ENCODE measurements at places on chromosomes 6 and 20.

- DNase-seq: no peak
Observed at GRCh38 chr6:43904311-43905123, 134.5 kb downstream of the VEGFA start.

DNA sequence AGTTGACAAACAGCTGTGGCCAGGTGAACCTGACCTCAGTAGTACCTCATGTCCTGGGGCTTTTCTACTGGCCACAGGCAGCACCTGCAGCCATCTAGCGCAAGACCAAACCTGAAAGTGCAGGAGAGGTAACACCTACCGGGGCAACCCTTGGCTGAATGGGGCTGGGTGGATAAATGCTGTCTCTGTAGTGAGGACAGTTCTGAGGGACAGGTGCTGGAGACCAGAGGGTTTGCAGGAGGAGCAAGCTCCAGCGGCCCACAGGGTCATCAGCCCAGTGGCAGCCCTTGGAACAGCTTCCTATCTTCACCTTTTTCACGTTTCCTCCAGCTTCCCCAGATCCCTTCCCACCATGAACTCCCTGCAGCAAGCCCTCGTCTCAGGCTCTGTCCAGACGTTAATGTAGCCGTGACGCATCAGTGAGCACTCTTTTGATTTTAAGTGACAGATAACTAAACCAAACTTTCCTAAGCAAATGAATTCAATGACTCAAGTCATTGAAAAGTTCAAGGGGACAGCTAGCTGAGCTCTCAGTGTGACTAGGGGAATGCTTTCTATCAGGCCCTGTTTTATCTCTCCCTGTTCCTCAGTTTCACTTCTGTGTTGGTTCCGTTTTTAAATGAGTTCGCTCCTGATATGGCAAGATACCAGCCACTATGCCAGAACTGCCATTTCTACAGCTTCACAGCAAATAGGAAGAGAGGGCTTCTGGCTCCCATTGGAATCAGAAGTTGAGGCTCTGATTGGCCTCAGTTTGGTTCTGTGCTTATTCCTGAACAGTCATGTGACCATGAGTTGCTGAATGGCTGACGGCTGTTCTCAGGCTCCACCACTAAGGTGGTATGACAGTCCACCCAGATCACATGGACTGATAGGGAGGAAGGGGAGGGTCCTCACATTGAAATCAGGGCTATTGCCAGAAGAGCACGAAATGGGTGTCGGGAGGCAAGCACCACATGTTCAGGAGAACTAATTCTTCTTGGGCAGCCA, 12.1 kb upstream of the PFDN4 start:
- DNase-seq: no peak

- DNase-seq: no peak
Observed at GRCh38 chr6:71317441-71317840, 28.8 kb downstream of the OGFRL1 start.

- peak; percentile 0 for DNase-seq
Observed at GRCh38 chr6:46888031-46888430, 33.7 kb downstream of the ADGRF5 start.

GRCh38 chr6:18016133-18016532, 28.7 kb upstream of the KIF13A start:
- DNase-seq: no peak

GRCh38 chr6:111552958-111553357, 52.7 kb downstream of the TRAF3IP2 start:
- DNase-seq: no peak

- no peak for DNase-seq
Observed at GRCh38 chr6:23224540-23224939, 655.2 kb downstream of the HDGFL1 start.

- DNase-seq: no peak
Observed at GRCh38 chr6:99356641-99357040, 7.2 kb upstream of the FAXC start.

- DNase-seq: no peak
Observed at GRCh38 chr6:82861121-82861520, 204.5 kb downstream of the UBE3D start.

DNA sequence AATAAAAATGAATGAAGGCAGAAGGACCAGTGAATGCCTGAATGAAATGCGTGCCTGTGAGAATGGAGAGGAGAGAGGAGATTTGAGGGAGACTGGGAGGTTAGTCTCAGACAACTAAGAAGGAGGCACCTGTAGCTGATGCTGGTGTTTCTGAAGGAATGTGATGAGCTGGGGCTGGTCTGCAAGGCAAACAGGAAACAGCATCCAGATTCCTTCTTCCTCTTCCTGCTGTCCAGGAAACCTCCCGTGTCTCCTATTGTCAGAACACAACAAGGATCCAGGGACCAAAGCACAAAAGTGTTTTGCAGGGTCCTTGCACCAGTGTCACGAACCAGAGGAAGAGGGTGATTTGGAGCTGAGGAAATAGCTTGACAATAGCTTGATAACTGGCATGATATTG, 50.4 kb upstream of the TAB2 start:
- DNase-seq: no peak

DNA sequence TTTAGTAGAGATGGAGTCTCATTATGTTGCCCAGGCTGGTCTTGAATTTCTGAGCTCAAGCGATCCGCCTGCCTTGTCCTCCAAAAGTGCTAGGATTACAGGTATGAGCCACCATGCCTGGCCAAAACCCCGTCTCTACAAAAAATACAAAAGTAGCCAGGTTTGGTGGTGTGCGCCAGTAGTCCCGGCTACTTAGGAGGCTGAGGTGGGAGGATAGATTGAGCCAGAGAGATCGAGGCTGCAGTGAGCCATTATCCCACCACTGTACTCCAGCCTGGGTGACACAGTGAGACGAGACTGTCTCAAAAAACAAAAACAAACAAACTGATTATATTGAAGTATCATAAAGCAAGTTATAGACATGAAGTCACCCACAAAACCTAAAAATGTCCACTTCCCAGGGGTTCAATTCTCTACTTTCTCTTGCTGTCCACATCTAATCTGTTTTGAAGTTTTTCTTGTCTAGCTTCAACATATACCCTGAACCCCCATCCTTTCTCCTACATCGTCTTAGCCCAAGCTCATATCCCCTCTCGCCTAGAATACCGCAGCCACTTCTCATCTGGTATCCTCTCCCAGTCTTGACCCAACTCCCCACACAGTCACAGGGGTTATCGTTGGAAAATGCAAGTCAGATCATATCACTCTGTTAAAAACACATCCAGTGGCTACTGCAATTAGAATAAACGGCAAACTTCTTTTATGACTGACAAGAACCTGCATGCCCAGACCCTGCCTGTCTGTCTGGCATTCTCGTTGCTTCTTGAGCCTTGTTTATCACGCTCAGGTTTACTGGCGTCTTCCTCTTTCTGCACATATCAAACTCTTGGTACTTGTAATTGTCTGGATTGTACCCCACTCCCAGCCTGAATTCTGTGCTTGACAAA, 20.1 kb upstream of the NCOA3 start:
- no peak for DNase-seq

DNA sequence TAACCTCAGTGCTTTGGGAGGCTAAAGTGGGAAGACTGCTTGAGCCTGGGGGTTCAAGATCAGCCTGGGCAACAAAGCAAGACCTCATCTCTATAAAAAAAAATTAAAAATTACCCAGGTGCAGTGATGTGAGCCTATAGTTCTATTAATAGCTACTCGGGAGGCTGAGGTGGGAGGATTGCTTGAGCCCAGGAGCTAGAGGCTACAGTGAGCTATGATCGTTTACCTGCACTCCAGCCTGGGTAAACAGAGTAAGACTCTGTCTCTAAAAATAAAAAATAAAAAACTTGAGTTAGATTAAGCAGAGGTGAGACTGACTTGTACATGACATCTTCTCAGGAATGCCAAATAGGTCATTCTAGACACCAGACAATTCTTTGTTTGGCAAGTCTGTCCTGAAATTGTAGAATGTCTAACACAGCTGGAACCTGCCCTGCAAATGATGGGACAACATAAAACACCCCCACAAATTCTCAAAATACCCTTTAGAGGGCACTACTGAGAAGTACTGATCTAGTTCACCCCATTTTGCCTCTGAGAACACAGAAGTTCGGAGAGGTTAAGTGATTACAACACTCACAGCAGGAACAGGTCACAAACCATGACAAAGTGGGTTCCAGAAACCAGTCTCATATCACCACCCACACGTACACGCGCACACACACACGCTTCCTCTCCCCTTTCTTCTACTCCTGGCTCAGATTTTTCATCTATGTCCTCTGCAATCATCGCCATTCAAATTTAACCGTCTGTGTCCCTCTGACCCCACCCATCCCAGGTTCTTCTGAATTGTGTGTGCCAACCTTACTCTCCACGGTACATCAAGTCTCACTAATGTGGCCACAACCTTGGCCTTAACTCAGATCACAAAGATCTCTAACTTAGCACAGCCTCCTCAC, 38.3 kb downstream of the ARHGAP18 start:
- DNase-seq: peak; percentile 92

GRCh38 chr6:90790058-90790457, 203.2 kb upstream of the MAP3K7 start:
- no peak for DNase-seq

- no peak for DNase-seq
Observed at GRCh38 chr6:118770835-118771234, 119.4 kb upstream of the CEP85L start.

DNA sequence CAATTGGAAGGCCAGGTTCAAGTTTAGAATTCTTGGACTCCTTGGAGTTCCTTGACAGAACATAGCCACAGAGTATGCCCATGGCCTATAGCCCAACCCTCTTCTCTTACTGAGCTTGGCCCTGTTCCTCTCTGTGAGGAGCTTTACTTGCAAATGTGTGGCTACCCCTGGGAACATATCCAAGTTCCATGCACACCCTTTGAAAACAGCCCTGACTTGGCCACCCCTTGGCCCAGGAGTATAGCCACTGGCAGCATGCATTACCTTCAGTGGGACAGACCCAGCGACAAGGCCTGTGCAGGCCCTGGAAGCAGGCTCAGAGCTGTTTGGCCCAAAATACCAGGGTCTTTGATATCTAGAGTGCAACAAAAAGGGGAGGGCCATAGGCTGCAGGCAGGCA, 19.5 kb upstream of the MAS1 start:
- no peak for DNase-seq

GRCh38 chr20:22717466-22717865, 133.1 kb upstream of the FOXA2 start:
- no peak for DNase-seq

DNA sequence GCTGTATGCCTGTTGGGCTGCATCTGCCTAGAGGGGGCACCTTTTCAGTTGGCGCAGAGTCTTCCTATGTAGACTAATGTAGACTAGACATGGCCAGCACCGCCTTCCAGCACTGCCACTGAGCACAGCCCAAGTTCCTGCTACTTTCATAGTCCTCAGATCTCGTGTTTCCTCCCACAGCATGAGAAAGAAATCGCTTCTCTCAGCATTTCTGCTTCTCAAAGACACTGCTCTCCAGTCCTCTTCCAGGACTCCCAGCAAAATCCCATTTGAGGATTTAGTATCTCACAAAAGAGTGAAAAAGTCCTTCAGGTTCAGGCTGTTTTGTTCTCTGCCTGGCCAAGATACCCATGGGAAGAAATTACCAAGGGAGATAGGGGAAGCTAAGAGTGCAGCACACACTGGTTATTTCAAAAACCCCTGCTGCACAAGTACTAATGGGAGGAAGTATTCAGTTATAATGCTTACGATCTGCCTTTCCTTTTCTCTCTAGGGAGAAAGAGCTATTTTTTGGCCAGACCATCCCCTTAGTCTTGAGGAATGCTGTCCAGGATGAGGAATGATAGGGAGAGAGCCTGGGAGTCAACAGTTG, 35.7 kb downstream of the OGFRL1 start:
- no peak for DNase-seq

DNA sequence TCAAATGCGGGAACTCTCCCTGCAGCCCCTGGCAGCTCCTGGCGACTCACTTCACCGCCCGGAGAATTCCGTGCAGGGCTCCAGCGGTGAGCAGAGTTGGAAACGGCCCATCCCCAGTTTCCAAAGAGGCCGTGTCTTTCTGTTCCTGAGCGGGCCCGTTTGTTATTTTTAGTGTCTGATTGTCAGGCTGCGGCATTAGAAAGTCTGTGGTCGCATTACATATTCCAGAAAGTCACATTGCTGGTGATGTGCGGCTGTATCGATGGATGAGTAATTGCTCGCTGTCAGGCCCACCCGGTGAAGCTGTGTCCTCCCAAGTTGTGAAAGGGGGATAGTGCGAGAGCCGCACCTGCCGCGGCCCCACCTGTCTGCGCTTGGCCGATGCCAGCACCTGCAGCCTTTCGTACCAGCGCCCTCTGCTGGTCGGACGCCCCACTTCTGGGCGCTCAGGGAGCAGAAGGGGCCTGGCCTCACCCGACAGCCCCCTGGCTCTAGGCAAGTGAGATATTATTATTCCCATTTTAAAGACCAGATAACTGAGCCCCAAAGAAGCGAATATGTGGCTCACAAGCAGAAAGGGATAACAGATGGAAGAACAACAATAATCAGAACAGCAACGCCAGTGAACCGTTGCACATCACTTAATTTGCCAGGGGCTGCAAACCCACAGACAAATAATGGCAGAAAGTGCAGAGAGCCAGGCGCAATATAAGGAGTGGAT, 244.9 kb downstream of the TSHZ2 start:
- DNase-seq: peak; percentile 8

GRCh38 chr6:166830185-166830890, 126.0 kb downstream of the RNASET2 start:
- peak; percentile 82 for DNase-seq

GRCh38 chr20:53712212-53712977, 118.8 kb upstream of the ZNF217 start:
- no peak for DNase-seq

DNA sequence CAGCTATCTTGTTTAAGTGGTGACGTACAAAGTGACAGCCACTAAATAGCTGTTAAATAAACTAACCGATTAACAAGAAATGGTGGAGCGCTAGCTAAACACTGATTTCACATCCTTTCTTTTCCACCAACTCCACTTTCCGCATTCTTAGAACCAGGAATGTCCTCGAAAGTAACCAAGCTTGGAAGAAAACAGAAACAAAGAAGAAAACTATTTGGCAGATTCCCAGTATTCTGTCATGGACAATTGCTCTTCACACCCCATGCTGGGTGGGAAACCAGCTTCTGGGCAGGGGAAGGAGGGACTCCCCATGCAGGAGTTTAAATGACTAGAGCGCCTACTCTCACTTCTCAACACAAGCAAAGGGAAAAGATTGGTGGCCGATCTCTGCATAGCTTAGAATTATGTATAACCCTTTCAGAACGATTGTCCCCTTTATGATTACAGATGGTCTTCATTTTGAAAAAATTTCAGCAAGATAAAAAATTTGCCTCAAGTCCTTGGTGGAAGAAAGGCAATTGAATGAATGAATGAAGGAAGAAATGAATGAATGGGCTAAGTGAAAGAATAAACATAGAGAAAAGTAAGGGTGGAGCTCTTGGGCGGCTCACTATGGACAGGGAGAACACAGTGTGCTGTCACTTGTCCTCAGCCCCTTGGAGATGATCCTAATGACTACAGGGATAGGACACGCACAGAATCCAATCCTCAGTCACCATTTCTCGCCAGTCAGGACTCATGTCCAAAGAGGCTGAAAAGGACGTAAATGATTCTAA, 148.7 kb upstream of the NEDD9 start:
- DNase-seq: no peak

GRCh38 chr6:2542858-2543218, 207.9 kb downstream of the MYLK4 start:
- DNase-seq: peak; percentile 64
